ENCODE measurements at places on chromosomes 2 and 18. TPM values are rescaled to one million over a fixed set of nuclear protein-coding genes. Genes with fewer than 3 reads are reported as not detected.
A peak's percentile ranks its signal among the peaks of the same experiment; 100 is the strongest.

Gene TMEFF2
- 0.12 TPM for total RNA-seq

- no peak for DNase-seq
Observed at GRCh38 chr2:167484875-167485274, 596.6 kb downstream of the XIRP2 start.

GRCh38 chr18:3692691-3693090 lies 242.7 kb downstream of the TGIF1 start:
- DNase-seq = no peak

DNA sequence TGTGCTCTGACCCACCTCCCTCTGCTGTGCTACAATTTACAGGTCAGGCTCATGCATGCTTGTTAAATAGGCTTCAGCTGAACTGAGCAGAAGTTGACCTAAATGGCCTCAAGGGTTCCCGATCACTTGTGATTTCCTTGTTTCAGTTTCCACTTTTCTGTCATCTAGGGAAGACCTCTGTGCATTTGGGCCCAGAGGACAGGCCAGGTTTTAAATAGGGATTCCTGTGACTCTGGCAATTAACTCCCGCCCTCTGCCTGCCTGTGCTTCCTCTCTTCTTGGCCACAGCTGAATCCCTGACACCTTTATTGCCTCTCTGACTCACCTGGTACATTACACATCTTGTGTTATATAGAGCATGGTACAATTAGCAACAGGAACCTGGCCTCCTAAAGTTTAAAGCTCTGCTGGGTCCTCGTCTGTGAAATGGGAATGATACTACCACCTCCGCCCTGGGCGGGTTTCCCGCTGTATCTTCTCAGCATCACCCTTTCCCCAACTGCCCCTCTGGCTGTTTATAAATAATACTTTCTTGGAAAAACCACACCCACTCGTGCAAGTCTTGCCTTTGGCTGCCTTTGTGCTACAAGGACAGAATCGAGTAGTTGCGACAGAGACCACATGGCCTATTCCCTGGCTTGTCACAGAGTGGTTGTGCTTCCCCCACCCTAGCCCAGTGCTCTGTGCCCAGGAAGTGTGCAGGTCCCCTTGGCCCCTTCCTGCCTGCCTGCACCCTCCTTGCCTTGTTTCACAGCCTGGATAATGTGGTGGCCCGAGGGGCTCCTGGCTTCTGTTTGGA lies 7.9 kb downstream of the CABLES1 start:
- DNase-seq = no peak

Gene MYO5B
- total RNA-seq = 1.4 TPM

- no peak for DNase-seq
Observed at GRCh38 chr2:85459771-85460170, 41.3 kb downstream of the SH2D6 start.

Gene SMARCAL1
- total RNA-seq = 28.2 TPM

Gene POMC
- 0.69 TPM for total RNA-seq

DNA sequence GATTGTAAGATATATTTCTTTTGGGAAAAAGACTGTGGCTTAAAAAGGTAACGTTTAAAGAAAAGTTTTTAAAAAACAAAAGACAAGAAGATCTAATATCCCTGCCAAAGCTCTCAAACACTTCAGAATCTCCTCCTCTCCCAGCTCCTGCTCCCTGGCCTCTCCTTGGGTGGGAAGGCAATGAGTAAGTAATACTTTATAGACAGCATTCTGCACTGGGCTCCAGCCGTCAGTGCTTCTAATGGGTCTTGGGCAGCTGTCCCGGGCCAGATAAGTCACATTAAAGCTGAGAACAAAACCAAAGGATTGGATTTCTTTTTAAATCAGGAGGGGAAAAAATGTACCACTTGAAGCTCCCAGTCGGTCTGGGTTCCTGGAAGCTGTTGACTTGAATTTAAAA lies 133.7 kb downstream of the ALPK2 start:
- DNase-seq = no peak

- DNase-seq = peak; percentile 28
Observed at GRCh38 chr2:96342085-96342484, 6.5 kb downstream of the NCAPH start.

- DNase-seq = no peak
Observed at GRCh38 chr18:71760541-71760940, 783.6 kb downstream of the CBLN2 start.

- no peak for DNase-seq
Observed at GRCh38 chr18:34740101-34740500, 30.0 kb downstream of the DTNA start.
